ENCODE measurements at places on chromosomes 7 and 10. TPM values are rescaled to one million over a fixed set of nuclear protein-coding genes. Genes with fewer than 3 reads are reported as not detected.

- peak; percentile 64 for DNase-seq
These were observed 135.0 kb downstream of the MBL2 start for GRCh38 chr10:52637592-52637991.

- DNase-seq, result no peak
These were observed 8.8 kb upstream of the ZNF503 start for GRCh38 chr10:75410132-75411005.

- no peak for DNase-seq
These were observed 39.4 kb downstream of the COL28A1 start for GRCh38 chr7:7496311-7496710.

- DNase-seq, result no peak
These were observed 525.1 kb downstream of the TCERG1L start for GRCh38 chr10:130786365-130786966.

ZCWPW1 gene
- polyA plus RNA-seq, result 4.8 TPM

- DNase-seq, result peak; percentile 21
These were observed 85.8 kb downstream of the AGMO start for GRCh38 chr7:15475808-15476530.
